ENCODE measurements at places on chromosomes 12 and 14.

DNA sequence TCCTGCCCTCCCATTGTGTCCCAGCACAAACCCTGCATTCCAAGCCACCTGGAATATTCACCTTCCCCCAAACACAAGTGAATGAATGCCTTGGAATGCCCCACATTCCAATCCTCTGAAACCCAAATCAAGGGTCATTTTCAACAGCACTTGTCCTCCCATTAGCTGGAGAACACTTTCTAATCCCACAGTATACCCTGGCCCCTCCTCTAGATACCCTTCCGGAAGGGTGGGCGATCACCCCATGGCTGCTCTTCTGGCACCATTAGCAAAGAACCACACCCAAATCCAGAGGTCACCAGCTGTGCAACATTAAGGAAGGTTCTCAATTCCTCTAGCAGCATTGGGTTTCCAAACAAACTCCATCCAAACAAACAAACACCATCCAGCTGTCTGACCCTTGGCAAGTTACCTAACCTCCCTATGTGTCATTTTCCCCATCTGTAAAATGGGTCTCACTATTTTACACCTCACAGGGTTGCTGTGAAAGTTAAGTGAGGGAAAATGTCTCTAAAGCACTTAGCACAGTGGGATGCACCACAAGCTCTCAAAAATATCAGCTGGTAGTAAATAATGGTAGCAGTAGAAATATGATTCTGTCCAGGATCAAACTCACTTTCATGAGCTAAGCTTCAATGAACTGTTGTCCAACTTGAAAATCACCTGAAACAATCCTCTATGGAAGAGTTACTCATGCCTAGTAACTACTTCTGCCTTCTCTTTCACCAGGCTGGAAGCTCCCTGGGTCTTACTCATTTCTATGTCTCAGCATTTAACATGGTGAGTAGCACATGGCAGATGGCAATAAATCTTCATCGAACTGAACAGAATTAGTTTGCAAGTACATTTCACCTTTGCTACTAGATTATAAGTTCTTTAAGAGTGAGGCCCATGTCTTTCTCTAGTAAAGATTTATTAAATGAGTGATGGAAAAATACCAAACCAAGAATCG is 5.3 kb downstream of the NUAK1 start:
- no peak for DNase-seq

DNA sequence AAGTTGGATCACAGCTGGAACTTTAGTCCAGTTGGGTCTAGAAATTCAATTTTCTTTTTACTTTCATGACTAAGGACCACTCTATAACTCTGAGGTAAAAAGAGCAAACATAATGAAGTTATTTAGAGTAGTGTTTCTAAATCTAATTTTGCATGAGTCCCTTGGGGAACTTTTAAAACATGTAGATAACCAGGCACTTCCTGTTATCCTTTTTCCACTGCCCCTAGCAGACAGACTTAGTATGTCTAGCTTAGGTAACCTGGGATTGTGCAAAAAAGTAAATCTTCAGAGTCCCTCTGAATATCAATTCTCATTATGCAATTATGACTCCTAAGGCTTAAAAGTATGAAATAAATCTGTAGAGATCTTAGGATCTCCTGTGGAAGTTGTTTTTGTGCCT is 371.2 kb downstream of the DIO2 start:
- no peak for DNase-seq

DNA sequence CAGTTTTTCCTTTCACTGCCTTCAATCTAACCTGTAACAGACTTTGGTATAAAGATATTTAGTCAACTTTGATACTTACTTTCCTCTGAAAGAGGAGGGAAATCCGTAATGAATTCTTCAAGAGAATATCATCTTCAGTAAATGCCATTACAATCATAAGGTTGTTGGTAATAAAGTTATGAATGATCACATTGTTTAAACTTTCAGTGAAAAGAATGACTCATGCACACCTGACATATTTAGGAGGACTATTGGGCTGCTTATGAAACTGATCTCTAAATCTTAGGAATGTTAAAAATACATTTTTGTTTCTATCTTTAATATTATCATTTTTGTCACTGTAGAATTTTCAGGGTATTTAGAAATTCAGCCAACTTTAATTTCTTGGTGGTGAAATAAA is 474.7 kb downstream of the SLC16A7 start:
- DNase-seq, result no peak

GRCh38 chr12:110590806-110591326 is 7.7 kb upstream of the PPTC7 start:
- no peak for DNase-seq

- no peak for DNase-seq
These were observed 60.3 kb upstream of the BCL2L14 start for GRCh38 chr12:12010277-12011039.

GRCh38 chr14:99764222-99764706 is 28.9 kb upstream of the EML1 start:
- no peak for DNase-seq

DNA sequence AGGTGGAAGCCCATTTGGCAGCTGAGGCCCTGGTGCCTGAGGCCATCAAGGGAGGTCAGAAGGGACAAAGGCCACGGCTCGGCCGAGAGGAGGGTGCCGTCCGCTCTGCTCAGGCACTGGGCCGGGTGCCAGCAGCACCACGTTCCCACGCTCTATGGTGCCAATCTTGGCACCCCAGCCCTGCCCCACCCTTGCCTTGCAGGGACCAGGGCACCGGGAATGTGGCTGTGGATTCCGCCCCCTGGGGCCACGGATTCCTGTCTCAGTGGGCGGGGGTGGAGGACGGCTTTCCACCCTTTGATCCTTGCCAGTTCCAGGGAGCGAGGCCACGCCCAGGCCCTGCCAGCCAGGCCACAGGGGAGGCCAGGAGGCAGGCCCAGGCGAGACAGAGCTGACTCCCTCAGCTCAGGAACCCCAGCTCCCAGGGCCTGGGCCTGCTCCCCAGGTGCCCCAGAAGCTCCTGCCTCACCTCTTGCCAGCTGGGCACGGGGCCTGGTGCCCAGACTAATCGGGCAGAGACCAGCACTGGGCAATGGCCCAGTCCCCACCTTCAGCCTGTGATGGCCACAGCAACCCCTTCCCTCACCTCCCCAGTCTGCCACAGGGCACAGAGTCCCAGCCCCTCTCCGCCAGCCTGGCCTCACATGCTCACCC is 26.4 kb upstream of the GPR132 start:
- no peak for DNase-seq

GRCh38 chr14:95817271-95817670 is 59.4 kb upstream of the TUNAR start:
- DNase-seq, result no peak

GRCh38 chr14:39372656-39373055 is 59.6 kb downstream of the FBXO33 start:
- no peak for DNase-seq

DNA sequence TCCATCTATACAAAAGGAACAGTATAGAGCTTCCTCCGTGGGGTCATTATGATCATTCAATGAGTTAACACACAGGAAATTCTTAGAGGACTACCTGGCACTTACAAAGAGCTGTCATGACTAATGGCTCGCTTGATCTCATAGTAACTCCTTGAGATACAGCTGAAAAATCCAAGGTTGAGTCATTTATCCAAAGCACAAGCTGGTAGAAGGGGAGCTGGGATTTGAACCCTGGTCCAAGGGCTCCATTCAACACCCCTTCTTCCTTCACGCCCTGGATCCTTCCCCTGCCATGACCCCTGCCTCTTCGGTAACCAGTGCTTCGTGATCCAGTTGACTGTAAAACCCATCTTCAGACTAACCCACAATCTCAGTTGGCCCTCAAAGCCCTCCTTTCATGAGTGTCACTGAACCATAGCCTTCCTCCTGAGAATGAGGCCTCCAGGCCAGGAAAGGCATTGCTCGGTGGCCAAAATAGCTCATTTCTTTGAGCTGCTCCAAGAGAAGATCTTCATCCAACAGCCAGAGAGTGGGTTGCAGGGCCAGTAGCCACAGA is 7.8 kb downstream of the ZFP36L1 start:
- no peak for DNase-seq

DNA sequence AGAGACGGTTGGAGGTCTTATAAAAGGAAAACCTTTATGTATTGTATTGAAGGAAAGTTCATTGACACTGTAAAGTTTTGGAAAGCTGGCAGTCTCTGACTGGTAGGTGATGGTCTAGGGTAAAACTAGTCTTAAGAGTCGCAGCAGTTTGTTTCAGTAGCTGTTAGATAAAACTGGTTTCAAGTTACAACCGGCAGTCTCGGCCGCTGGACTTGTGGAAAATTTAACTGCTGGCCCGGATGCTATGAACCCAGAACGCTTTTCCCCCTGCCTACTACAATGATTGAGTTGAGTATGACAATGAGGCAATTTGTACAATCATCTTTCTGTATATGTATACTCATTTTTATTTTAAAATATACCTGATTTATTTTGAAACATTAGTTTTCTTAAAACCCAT is 1426.9 kb downstream of the AACS start:
- no peak for DNase-seq

DNA sequence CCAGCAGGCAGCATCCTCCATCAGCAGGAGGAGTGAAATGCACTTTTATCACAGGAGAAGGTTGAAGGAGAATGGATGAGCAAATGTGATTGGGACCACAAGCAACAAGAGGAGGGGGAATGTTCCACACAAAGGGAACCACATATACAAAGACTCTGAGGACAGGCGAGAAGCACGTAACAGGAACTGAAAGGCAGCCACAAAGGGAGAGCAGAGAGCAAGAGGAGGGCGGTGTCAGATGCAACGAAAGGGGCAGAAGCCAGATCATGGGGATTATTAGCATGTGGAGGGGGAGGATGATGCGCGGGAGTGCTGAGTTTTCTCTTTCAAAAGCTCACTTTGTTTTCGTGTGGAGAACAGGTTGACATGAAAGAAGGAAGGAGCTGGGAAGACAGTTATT is 241.1 kb downstream of the SPTSSA start:
- DNase-seq, result no peak

GRCh38 chr12:119044094-119044493 is 62.8 kb downstream of the SRRM4 start:
- DNase-seq, result no peak

DNA sequence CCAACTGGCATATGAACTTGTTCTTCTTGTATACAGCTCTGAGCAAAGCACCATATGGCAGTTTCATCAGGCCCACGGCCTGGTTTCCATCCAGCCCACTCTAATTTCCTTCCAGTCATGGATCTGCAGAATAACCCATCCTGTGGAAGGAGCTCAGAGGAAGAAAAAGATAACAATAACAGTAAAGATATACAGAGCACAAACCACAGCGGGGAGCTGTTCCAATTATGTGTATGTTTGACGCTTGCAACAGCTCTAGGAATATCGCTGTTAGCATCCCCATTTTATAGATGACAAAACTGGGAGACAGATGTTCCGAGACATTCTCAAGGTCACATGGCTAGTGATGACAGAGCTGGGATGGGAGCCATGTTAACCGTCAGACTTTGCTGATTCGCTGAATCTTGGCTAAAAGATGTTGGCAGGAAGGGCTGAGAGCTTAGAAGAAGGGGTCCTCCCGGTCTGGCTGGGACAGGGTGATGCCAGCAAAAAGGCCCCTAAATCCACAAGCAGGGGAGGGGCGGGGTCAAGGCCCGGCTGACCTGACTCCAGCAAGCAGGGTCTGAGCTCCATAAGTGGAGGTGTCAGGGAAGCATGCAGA is 34.4 kb upstream of the CIPC start:
- DNase-seq, result no peak

- no peak for DNase-seq
These were observed 231.1 kb downstream of the CACNA1C start for GRCh38 chr12:2283916-2284315.

DNA sequence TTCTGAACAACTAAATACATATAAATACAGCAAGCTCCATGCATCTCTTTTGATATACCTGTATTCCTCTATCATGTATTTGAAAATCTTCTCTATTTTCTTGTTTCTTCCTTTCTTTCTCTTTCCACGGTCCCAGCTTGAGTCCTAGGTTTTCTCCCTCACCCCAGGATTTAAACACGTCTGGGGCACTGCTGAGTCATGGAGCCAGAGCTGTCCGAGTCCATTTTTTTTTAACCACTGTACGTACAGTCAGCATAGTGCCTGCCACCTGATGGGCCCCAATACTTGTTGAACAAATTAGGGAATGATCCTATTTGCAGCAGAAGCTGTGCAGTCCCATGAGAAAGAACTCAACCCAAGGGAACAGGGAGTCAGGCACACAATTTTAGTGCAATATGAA is 158.1 kb downstream of the ATP23 start:
- DNase-seq, result no peak

- no peak for DNase-seq
These were observed 45.2 kb downstream of the OR9K2 start for GRCh38 chr12:55171445-55171844.

DNA sequence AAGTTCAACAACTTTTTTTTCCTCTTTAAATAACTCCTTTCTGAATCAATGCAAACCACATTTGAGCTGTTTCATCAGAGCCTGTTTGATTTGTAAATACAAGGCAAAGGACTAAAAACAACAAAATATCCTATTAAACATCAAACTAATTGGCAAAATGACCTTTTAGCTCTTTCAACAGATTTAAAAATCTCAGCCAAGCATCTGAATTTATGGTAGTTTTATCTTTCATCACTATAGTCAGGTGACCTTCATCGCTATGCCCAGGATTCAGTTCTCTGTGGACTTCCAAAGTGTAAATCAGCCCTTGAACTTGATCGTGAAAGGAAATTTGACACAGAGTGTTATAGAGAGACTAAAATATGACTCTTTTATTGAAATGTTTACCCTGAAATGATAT is 1554.5 kb upstream of the FLRT2 start:
- DNase-seq, result no peak

GRCh38 chr14:71529848-71530247 is 402.4 kb upstream of the RGS6 start:
- no peak for DNase-seq

GRCh38 chr12:28114488-28114887 is 75.8 kb upstream of the CCDC91 start:
- no peak for DNase-seq

GRCh38 chr14:89268514-89268913 is 148.5 kb downstream of the FOXN3 start:
- DNase-seq, result no peak

GRCh38 chr12:104656921-104657320 is 200.2 kb downstream of the CHST11 start:
- DNase-seq, result no peak

GRCh38 chr12:6292606-6293005 is 17.9 kb upstream of the PLEKHG6 start:
- DNase-seq, result no peak

Data from stimulated activated CD8-positive, alpha-beta memory T cell treated with anti-CD3 and anti-CD28 coated beads, Interleukin-7, amount 100 ng/mL, for 1 hour (primary cell).